ENCODE measurements at places on chromosomes 1 and 21.

DNA sequence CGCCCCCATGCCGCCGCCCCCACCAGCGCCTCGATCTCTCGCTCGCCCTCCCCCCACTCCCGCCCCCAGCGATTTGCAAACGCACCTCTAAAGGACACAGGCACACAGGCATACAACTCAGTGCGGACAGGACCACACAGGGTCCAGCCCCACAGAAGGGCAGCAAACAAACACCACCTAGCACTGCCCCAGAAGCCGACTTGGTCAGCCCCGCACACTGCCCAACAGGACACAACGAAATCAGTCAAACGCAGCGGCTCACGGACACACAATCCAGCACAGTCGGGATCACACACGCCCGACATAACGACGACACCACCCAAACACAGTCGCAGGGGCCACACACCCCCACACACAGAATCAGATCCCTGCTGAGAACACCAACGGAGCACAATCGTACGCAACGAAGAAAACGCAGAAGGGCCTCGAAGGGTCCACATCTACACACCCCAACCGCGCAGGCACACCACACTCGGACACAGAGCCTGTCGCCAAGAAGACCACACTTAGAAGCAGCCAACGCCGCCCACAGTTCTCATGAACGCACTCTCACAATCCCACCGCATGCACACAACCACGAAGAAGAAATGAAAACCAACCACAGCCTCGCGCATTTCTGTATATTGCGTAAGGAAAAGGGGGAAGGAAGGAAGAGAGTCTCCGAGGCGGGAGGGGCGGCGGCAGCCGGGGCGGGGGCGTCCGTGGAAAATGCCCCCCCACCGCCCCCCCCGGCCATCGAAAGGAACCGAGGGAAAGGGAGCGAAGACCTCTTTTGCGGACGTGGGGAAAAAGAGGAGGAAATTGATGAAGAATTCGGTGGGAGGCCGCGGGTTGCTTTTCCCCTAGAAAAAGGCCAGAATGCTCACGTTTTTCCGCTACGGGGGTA lies 481 bp downstream of the TAL1 start:
- no peak for DNase-seq

DNA sequence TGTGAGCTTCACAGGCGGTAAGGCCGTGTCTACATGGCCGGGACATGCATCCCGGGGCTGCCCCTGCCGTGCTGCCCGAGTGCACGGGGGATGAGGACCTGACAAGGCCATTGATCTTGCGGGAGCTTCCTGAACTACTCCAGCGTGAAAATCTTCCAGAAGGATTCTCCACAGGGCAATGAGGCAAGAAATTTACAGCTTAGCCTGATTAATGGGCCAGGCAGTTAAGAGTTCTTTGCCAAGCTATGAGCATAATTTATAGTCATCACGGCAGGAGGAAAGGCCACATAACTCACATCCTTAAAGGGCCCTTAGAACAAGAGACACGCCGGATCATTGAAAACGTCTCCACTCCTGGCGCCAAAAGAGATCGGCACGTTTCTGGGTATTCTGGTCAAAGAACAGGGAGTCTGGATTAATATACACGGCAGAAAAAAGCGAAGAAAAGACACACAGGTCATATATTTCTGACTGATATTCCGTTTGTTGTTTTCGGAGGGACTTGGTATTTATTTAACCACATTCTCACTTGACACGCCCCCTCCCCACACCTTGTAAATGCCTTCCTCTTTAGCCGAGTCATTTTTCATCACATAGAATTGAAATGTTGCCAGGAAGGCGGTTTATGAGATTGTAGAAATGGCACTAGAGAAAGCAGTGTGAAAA lies 180.5 kb downstream of the DYRK1A start:
- DNase-seq = no peak

DNA sequence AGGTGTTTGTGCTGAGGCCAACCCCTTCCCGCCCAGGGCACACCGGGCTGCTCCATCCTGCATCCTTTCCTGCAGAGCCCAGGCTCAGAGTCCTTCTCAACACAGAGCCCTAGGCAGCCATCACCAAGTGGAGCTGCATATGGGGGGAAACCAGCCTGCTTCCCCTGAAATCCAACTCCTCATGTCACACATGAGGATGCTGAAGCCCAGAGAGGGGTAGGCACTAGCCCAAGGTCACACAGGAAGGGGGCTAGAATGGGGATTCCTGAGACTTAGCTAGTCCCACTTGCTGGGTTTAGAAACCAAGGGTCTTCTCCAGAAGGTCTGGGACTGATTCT lies 5.5 kb upstream of the TNFRSF1B start:
- no peak for DNase-seq

- no peak for DNase-seq
Measured at GRCh38 chr1:210981490-210981889, 152.5 kb downstream of the KCNH1 start.

DNA sequence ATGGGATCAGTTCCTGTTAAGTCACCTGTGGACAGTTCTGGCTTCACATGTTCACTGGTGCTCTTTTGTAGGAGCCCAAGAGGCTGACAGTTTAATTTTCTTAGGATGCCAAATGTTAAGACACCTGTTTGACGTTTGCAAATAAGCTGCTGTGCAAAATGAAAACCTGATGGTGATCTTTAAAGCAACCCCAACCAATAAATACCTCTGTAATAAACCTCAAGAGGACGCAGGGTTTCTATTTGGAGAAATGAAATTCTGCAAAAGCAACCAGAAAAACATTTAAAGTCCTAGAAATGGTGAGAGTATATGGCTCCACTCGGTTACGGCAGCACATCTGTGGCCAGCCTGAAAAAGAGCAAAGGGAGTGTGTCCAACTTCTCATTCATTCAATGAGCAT lies 5.7 kb upstream of the RHEX start:
- DNase-seq = no peak

- DNase-seq = no peak
Measured at GRCh38 chr1:155044812-155045657, 6.1 kb upstream of the ADAM15 start.

DNA sequence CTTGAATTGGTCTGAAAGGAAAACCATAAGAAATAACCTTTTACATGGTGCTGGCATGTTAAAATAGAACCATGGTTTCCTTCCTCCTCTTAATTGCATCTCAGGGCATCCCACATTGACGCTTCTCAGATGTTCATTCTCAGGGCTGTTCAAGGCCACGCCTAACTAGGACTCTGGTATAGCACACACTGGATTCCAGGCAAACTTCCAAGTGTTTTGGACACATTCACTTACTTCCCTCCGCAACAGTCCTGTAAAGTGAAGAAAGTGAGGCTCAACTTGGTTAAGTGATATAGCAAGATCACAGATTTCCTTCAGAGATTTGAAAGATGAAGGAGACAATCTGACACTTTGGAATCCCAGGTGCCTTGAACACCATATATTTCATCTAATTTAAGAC lies 244.8 kb downstream of the DUSP10 start:
- no peak for DNase-seq

GRCh38 chr1:243443557-243443956 lies 187.7 kb downstream of the SDCCAG8 start:
- no peak for DNase-seq

- no peak for DNase-seq
Measured at GRCh38 chr1:226019572-226019971, 20.4 kb upstream of the SDE2 start.

DNA sequence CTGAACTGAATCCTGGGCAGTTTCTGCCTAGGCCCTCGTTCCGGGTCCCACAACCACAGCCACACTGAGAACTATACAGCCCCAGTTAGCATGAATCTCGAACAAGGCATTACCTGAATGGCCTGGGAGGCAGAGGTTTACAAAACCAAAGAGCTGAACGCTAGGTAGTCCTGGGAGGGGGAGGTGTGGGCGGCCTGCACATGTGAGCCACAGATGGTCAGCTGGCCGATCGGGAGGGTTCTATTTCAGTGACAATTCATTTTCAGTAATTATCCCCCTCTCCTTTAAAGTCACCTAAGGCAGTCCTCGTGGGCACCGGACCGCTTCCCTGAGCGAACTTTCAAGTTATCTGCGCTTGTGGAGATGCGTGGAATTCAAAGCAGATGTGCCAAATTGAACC lies 111.9 kb downstream of the GLIS1 start:
- DNase-seq = no peak

DNA sequence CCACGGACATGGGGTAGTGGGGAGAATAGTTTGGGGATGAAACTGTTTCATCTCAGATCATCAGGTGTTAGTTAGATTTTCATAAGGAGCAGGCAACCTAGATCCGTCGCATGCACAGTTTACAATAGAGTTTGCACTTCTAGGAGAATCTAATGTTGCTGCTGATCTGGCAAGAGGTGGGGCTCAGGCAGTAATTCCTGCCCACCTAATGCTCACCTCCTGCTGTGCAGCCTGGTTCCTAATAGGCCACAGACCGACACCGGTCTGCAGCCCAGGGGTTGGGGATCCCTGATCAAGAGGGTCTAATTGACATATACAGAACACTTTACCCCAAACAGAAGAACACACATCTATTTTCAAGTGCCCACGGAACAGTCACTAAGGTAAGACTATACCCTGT lies 275.1 kb downstream of the PTPRU start:
- no peak for DNase-seq

- no peak for DNase-seq
Measured at GRCh38 chr1:53214376-53214940, 6.0 kb downstream of the CZIB start.

- DNase-seq = peak; percentile 71
Measured at GRCh38 chr21:37986751-37987399, 70.6 kb upstream of the KCNJ6 start.

DNA sequence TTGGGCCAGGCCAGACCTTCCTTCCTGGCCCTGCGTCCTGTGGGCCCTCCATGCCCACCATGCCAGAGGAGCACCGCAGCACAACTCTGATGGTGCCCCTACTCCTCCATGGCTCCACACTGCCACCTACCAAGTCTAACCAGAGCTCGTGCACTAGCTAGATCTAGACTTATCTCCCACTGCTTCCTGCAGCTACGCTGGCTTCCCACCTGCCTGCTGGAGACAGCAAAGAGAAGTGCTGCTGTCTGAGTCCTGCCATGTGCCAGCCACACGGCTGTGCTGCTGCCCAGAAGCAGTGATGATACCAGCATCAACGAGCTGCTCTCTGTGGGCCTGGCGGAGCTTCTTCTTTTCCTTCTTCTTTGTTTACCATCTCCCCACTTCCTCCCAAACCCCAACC lies 4.5 kb downstream of the GUCA2B start:
- no peak for DNase-seq

- DNase-seq = no peak
Measured at GRCh38 chr1:30597711-30598110, 125.7 kb downstream of the MATN1 start.

- no peak for DNase-seq
Measured at GRCh38 chr21:14968821-14969220, 96.0 kb downstream of the NRIP1 start.

- DNase-seq = no peak
Measured at GRCh38 chr1:246095443-246095842, 411.6 kb downstream of the SMYD3 start.

GRCh38 chr1:186188004-186188539 lies 187.0 kb downstream of the TPR start:
- DNase-seq = no peak

- no peak for DNase-seq
Measured at GRCh38 chr1:156662800-156663055, 14.5 kb downstream of the NES start.

DNA sequence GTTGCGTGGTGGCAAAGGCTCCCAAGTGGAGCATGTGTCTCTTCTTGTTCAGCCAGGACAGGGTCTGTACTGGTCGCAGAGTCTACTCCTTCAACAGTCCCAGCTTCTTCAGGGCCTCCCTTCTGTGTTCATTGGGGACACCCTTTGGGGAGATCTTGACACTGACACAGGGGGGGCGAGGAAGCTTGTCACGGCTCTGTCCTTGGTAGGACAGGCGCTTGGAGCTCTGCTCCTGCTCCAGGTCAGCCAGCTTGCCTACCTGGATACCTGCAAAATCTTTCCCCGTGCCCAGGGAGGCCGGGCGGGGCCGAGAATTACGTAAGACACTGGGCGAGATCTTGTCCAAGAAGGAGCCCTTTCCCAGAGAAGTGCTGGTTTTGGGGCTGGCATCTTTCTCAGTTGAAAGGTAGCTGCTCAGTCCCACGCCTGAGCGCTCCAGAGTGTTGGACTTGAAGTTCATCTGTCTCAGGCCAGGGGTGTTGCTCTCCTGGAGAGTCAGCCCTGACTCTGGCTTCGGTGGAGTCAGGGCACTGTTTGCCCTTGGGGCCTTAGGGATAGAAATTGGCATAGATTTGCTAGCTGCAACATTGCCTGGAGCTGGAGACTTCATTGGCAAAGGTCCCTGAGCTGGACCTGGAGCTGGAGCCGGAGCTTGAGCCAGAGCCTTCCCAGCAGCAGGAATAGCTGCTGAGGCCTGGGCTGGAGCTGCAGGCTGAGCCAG lies 10.5 kb downstream of the C1orf116 start:
- no peak for DNase-seq

- peak; percentile 33 for DNase-seq
Measured at GRCh38 chr21:36976882-36977651, 10.6 kb upstream of the HLCS start.

DNA sequence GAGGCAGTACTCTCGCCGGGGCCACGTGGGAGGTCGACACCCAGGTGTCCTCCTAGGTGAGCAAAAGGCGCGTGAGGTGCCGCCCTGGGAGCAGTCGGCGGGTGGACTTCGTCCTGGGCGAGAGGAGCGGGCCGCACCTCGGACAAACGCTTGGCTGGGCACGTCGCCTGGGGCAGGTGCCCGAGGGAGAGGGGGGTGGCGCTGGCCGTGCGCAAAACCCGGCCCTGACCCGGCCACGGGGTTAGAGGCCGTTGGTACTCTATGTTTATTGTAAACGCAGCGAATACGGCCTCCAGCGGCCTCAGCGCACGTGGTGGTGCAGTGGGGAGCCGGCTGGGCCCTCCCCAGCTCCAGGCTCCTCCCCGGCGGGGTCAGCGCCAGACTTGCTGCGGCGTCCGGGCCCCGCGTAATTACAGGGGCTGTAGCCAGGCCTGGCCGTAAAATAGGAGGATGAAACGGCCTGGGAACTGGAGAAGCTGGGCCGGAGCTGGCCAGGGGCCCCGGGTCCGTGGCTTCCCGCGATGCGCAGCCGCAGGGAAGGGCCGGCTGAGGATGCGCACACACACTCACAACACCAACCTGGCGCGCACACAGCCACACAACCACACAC lies 1.6 kb upstream of the EFNA1 start:
- no peak for DNase-seq

DNA sequence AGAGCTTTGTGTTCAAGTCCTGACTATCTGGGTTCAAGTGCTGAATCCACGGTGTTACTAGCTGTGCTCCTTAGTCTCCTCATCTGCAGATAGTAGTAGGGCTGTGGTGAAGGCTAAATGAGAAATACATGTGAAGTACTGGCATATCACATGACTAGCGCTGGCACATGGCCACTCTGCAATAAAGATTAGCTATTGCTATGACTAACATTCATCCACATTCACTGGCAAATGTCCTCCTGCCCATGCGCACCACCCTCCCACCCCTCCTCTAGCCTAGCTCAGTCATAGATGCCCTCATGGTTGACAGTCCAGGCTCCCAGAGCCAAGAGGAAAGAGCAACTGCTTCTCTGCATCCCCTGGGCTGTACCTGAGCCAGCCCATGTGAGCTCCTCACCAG lies 8.5 kb upstream of the COL8A2 start:
- DNase-seq = no peak
